ENCODE measurements at places on chromosomes 12 and 14.

DNA sequence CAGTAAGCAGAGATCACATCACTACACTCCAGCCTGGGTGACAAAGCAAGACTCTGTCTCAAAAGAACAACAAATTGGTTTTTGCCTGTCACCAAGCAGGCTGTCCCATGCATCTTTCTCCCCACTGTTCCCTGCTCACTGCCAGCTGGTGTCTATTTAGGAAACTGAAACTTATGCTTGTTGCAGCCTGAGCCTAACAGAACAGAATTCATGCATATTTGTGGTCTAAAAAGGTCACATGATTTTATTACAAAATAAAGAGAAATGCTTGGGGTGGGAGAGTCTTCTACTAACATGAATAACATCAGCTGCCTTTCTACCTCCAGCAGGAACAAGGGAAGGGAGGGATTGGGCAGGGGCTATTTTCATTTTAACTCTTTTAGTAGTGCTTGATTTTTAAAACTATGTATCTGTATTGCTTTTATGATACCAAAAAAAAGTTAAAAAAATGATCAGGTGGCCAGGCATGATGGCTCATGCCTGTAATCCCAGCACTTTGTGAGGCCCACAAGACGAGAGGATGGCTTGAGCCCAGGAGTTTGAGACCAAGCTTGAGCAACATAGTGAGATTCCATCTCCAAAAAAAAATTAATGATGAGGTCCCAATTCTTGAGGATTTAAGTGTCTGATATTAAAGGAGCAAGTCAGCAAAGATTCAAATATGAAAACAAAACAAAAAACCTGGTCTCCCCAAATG lies 923 bp downstream of the STAT2 start:
- DNase-seq: no peak

DNA sequence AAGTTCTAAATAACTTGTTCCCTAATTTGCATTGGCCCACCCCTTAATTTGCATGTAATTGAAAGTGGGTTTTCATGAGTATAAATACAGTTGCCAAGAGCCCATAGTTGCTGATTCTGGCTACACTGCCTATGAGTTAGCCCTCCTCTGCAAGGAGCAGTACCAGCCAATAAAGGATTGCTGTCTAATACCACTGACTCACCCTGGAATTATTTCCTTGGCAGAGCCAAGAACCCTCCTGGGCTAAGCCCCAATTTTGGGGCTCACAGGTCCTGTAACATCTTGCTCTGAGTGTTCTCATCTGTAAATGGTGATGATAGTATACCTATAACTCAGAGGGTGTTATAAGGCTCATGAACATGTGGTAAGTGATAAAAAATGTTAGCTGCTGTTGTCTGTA lies 6.8 kb downstream of the TTC8 start:
- no peak for DNase-seq

DNA sequence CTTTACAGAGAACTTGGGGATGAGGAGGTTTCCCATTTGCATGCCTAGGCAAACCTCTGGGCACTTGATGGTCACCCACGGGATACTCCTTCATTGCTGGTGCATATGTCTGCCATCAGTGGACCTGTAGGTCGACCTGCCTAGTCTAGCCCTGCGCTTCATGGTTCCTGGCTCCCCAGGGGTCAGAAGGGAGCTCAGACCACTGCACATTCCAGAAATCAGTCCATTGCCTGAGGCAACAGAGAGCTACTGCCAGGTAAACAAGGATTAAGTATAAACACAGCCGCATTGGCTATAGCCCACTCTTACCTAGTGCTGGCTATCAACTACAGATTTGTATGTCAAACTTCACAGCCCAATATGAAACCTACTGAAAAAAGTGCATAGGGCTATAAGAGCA lies 476.4 kb downstream of the SOX5 start:
- no peak for DNase-seq

DNA sequence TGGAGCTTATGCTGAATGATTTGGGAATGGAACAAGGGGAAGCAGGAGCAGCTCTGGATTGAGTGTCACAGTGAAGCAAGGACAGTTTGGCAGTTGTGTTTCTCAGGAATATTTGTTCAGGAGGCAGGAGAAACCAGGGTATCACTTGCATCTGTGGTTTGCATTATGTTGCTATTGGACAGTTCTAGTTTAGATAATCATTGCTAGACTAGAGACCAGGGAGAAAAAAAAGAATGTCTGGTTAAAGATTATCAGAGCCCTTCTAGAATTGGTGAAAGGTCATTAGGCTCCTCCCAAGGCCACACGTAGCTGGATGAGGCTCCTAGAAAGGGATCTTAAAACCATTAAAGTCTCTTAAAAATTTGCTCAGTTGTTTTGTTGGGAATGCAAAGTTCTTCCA lies 17.0 kb upstream of the SRSF5 start:
- no peak for DNase-seq

Data from stimulated activated CD8-positive, alpha-beta memory T cell treated with anti-CD3 and anti-CD28 coated beads, Interleukin-4, amount 100 ng/mL, for 1 hour (primary cell).